ENCODE measurements at places on chromosomes 7 and 10.
A peak's percentile ranks its signal among the peaks of the same experiment; 100 is the strongest.

- DNase-seq: no peak
These were observed 546.7 kb upstream of the LRRN3 start for GRCh38 chr7:110544194-110544593.

- DNase-seq: no peak
These were observed 70.7 kb downstream of the MACC1 start for GRCh38 chr7:20146451-20146850.

GRCh38 chr7:930975-931758, 23.3 kb downstream of the ADAP1 start:
- DNase-seq: peak; percentile 78

- peak; percentile 63 for DNase-seq
These were observed 481.0 kb downstream of the TNS3 start for GRCh38 chr7:47100817-47101435.

- peak; percentile 87 for DNase-seq
These were observed 167.6 kb downstream of the ZNF365 start for GRCh38 chr10:62541811-62542210.

Measured in suppressor macrophage (primary cell).